ENCODE measurements at places on chromosomes 7 and 10. TPM values are rescaled to one million over a fixed set of nuclear protein-coding genes. Genes with fewer than 3 reads are reported as not detected.
A peak's percentile ranks its signal among the peaks of the same experiment; 100 is the strongest.

The ACBD7 gene
- total RNA-seq, result not detected

The ANKRD30A gene
- not detected for total RNA-seq

GRCh38 chr10:19847321-19847720, 31.1 kb downstream of the PLXDC2 start:
- H3K4me3 ChIP-seq, result no peak overlapping the region
- H3K4me1 ChIP-seq, result peaks cover 35% of the 10 kb centered on the region
- no peak overlapping the region for H3K27ac ChIP-seq
- no peak for DNase-seq
- no peaks in the 10 kb centered on the region for H3K27me3 ChIP-seq

GRCh38 chr7:36638586-36639263, 85.6 kb downstream of the AOAH start:
- no peaks in the 10 kb centered on the region for H3K36me3 ChIP-seq
- H3K27me3 ChIP-seq, result no peaks in the 10 kb centered on the region
- DNase-seq, result no peak
- no peaks in the 10 kb centered on the region for H3K4me1 ChIP-seq

DNA sequence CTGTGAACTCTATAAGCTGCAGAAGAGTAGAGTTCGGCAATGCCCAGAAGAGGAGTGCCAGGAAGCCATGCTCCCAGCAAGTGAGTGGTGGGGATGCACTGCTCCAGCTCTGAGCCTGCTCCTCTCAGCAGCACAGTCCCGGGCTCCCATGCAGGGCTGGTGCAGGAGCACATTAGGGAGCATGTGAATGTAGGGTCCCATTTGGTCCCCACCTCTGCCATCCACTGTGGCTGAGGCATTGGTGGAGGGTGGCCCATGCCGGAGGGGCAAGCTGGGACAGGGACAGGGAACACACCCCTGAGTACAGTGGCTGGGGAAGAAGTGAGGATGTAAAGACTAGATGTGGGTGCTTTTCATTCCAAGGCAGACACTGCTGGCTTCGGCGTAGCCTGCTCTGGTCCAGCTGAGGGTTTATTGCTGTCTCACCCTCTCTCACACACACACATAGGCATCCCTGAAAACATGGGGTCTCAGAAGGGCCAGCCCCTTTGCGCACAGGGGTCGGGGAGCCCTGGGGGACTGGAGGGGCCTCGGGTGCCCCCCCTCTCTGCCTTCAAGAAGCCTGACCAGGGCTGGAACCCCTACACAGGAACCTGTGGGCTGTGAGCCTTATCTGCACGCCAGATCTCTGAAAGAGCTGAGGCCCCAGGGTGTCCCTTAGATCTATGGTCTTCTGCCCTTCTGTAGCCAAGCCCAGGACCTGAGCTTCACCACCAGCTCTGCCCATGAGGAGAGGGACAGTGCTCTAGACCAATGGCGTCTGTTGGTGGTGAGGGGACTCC, 341.0 kb downstream of the TCERG1L start:
- DNase-seq, result no peak
- no peaks in the 10 kb centered on the region for H3K27me3 ChIP-seq
- H3K36me3 ChIP-seq, result no peaks in the 10 kb centered on the region

- no peak overlapping the region for H3K27ac ChIP-seq
- no peak overlapping the region for H3K4me3 ChIP-seq
- H3K4me1 ChIP-seq, result peaks cover under 1% of the 10 kb centered on the region
- DNase-seq, result no peak
Observed at GRCh38 chr7:140310337-140311002, 87.9 kb downstream of the SLC37A3 start.

DNA sequence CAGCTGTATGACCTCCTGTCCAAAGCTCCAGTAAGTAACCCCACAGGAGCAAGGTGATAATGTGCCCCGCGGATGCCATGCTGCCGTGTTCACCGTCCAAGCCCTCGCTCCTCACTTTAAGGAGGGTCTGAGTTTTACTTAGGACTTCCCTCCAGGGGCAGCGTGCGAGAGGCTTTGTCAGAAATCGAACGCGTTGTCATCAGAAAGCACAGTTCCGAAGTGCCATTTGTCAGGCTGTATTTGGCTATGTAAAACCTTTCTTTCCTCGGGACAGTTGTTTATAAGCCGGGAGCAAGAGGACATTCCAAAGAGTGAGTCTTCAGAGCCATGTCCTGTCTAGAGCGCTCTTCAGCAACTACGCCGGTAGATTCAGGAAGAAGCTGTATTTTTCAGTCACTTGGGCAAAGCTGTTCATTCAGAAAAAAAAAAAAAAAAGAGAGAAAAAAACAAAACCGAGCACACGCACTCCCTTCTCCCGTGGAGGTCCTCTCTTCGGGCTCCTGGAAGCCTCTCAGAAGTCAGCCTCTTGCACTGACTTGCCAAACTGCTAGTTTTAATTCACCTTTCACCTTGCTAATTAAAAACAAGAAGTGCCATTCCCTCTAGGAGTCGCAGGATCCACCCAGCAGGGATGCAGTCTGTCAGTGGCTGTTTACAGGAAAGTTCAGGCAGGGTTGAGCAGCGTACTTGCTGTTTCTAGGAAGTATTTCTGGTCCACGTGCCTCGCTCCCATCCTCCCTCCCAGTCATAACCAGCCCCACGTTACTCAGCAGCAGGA, at the start of gene SEMA3E:
SEMA3E (minus strand) TSS at position 676 of the 778 bp plus-strand sequence.
- H3K4me1 ChIP-seq, result no peaks in the 10 kb centered on the region
- H3K36me3 ChIP-seq, result no peaks in the 10 kb centered on the region
- no peak within 1 kb of the TSS for H3K27ac ChIP-seq
- peak; percentile 61 for DNase-seq
- H3K4me3 ChIP-seq, result peak within 1 kb of the TSS; percentile 41
- H3K27me3 ChIP-seq, result no peaks in the 10 kb centered on the region

- H3K4me3 ChIP-seq, result no peak overlapping the region
- peaks cover 36% of the 10 kb centered on the region for H3K36me3 ChIP-seq
- H3K27me3 ChIP-seq, result no peaks in the 10 kb centered on the region
- H3K4me1 ChIP-seq, result no peaks in the 10 kb centered on the region
- no peak for DNase-seq
- no peak overlapping the region for H3K27ac ChIP-seq
Observed at GRCh38 chr7:106273009-106273668, 11.6 kb downstream of the NAMPT start.

DNA sequence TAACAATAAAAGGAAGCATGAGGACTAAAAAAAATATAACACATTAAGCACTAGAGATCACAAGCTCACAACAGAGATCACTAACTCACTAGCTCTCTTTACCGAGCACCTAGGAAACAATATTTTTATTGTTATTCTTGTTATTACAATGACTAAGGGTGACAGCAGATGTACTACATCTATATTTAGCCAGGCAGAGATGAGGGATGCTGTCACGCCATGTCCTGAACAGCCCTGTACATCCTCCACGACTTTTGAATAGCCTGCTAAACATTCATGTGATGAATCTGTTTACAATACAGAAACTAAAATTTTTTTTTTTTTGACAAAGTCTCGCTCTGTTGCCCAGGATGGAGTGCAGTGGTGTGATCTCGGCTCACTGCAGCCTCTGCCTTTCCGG, 22.7 kb downstream of the FAM133B start:
- H3K27me3 ChIP-seq, result no peaks in the 10 kb centered on the region
- DNase-seq, result no peak
- H3K4me3 ChIP-seq, result no peak overlapping the region
- H3K27ac ChIP-seq, result no peak overlapping the region
- no peaks in the 10 kb centered on the region for H3K4me1 ChIP-seq

DNA sequence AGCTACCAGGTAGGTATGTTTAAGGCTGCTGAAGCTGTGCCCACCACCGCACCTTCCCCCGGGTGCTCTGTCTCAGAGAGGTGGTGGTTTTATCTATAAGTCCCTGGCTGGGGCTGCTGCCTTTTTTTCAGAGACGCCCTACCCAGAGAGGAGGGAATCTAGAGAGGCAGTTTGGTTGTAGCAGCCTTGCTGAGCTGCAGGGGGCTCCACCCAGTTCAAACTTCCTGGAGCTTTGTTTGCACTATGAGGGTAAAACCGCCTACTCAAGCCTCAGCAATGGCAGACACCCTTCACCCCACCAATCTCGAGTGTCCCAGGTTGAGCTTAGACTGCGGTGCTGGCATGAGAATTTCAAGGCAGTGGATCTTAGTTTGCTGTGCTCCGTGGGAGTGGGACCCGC, 43.6 kb upstream of the CYP2C18 start:
- H3K27me3 ChIP-seq, result no peaks in the 10 kb centered on the region
- no peak overlapping the region for H3K4me3 ChIP-seq
- no peaks in the 10 kb centered on the region for H3K36me3 ChIP-seq
- no peaks in the 10 kb centered on the region for H3K4me1 ChIP-seq
